ENCODE measurements at places on chromosomes 11 and 22.
A peak's percentile ranks its signal among the peaks of the same experiment; 100 is the strongest.

DNA sequence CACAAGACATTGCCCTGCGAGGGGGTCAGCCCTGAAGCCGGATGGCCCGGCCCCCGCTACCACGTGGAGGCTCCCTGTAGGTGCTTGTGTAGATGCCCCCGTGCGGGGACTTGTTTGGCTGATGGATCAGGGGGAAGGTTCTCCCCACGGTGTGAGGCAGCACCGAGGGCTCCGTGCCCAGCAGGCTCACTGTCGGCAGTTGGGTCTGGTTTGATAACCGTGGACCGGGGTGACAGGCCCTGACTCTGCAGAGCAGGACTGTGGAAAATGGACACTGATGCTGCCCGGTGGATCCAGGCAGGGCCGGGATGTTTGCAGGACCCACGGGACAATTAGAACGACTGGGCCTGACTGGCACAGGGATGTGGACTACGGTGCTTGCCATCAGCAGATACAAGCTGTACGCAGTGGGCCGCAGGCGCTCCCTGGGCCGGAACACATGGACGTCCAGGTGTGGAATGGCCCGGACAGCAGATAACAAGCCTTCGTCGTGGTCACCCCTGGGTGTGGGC is 19.0 kb downstream of the KCNQ1 start:
- DNase-seq: no peak

DNA sequence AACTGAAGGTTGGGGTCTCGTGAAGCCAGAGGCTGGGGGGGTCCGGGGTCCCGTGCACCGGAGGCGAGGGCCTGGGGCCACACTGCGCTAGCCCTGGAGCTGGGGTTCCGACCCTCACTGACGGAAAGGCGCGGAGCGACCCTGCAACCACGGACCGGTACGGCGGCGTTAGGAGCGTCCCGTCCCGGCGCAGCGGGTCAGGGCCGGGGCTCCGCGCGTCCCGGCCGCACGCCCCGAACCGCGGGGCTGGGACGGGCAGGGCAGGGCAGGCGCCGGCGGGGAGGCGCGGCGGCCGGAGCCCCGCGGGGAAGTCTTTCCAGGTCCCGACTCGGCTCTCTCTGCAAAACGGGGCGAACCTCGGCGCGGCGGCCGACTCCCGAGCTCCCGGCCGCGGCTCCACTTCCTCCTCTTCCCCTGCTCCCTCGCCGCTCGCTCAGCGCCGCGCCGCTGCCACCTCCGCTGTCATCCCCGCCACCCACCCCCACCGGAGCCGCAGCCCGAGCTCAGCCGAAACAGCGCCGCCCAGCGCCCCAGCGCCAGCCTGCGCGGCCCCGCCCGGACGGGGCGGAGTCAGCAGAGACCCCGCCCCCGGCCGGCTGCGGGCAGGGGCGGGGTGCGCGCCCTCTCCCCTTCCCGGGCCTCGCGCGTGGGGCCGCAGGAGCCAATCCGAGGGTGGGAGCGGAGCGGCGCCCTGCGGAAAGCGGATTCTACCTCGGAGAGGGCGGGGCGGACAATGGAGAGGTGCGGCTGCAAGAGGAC is at the start of gene GDPD5:
Gene GDPD5, minus strand, starts transcription at position 509 of the 759 bp plus-strand sequence. CDS start 48,206 bp downstream, outside the sequence.
- peak; percentile 89 for DNase-seq

DNA sequence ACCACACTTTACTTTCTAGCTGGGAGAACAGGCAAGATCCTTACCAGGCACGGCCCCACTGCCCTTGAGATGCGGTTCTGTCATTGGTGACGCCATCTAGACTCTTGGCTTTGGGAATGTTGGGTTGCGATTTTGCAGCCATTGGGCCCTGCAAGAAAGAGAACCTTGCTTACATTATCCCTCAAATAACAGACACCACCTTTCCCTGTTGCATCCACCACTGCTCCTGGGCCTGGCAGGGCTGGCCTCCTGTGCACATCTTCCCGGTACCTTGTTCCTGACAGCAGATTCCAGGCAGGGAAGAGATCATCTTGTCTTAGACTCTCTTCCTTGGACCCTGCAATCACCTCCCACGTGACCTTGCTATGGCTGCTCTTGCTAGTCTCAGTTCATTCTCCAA is 3.4 kb downstream of the DHCR7 start:
- DNase-seq: no peak

DNA sequence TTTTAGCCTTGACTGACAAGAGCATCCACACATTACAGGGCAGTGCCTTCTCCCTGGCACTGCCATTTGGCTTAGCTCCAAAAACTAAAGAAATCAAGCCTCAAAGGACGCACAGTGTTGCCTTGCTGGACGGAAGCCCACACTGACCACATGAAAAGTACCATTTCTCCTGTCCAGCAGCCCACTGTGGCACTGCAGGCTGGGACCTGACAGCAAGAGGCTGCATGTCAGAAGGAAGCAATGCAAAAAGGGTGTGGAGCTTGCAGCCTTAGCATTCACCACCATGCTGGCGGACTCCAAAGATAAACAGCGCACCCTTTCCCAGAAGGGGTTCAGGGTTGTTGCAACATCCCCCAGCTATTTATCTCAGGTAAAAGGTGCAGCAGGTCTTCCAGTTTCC is 109.3 kb upstream of the BMAL1 start:
- no peak for DNase-seq

DNA sequence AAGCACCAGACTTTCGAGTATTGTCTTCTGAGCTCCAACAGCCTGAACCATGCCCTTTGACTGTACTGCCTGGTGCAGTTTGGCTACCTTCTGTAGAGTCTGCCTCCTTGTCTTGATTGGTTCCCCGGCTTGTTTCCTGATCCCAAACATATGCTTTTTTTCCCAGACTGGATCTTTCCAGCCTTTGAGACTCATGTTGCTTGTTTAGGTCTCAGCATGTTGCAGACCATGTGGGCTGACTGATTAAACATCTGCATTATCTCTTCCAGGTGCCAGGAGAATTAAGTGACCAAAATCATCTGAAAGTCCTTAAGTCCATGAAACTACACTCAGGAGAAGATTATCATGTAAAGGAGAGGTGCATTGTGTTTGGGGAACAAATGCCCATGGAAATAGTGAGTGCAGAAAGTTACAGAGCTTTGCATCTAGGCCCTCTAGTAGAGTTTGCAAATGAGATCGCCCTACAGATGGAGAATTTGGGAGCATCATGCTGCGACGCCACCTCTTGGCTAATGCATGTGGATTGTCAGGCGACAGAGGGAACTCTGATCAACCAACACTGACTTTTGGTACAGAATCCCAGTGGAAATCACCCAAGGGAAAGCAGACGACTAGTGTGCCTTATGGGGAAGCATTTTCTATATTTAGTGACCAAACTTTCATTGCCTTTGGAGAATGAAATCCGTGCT is 188.8 kb downstream of the BLID start:
- DNase-seq: no peak

- DNase-seq: no peak
Measured at GRCh38 chr11:117816151-117816741, 8.3 kb downstream of the FXYD2 start.

DNA sequence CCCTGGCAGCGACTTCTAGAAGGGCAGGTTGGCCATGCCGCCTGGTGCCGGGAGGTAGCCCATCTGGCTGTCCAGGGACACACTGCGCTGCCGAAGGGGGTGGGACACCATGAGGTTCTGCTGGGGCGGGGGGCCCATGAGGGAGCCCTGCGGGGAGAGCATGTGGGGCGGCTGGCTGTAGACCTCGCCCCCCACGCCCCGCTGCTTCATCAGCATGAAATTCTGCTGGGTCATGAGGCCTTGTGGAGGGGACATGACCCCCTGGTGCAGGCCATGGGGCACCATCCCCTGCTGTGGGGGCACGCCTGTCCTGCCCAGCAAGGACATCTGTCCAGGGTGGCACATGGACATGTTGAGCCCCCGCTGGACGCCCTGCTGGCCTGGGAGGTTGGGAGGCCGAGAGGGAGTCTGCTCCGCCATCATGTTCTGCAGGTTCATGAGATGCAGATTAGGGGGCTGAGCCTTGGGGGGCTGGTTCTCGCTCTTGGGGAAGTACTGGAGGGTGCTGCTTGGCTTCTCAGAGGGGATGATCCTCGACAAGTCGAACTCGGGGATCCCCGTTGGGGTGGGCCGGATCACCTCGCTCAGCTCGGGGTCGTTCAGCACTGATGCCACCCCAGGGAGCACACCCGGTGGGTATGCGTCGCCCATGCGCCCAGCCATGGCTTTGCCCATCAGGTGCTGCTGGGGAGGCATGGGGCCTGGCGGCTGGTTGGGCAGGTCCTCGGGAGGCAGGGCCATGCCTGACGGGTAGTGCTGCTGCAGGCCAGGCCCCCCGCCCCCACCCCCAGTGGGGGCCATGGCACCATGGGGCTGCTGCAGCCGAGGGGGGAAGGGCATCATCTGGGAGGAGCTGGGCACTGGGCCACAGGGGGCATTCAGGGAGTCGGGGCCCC is 15.0 kb downstream of the CXCR5 start:
- no peak for DNase-seq

GRCh38 chr11:35177370-35177769 is 38.4 kb downstream of the CD44 start:
- no peak for DNase-seq

DNA sequence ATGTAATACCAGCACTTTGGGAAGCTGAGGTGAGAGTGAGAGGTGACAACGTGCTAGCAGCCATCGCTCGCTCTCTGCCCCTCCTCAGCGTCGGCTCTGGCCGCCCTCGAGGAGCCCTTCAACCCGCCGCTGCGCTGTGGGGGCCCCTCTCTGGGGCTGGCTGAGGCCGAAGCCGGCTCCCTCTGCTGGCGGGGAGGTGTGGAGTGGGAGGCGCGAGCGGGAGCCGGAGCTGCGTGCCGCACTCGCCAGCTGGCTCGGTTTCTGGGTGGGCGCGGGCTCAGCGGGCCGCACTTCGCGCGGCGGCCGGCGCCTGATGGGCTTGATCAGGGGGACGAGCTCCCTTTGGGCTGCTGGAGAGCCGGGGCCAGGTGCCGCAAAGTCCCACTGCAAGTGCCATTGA is 98.9 kb upstream of the UBASH3B start:
- peak; percentile 78 for DNase-seq

DNA sequence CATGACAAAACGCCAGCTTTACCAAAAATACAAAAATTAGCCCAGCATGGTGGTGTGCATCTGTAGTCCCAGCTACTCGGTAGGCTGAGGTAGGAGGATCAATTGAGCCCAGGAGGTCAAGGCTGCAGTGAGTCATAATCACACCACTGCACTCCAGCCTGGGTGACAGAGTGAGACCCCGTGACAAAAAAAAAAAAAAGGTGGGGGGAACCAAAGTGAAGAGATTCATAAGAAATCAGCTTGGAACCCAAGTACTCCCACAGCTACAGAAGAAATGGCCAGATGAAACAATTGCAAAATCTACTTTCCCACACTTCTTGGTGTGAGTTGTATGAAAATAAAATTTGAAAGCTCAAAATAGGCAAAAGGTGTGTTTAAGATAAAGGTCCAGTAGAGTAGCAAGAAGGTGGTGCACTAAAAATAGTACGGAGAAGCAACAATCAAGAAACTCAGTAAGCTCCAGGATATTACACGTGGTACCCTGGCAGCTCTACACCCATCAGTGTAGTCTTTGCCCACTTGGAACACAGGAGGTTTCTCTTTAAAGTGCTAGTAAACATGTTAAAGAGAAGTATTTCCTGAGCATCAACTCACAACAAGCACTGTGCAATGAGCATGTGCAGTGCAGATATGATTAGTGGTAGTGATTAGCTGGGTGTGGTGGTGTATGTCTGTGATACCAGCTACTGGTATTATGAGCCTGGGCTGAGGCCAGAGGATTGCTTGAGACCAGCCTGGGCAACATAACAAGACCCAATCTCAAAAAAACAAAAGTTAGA is 5.3 kb downstream of the HARBI1 start:
- no peak for DNase-seq

- no peak for DNase-seq
Measured at GRCh38 chr11:77668760-77669159, 31.2 kb upstream of the CLNS1A start.

- no peak for DNase-seq
Measured at GRCh38 chr22:50665738-50666137, 6.9 kb upstream of the SHANK3 start.

DNA sequence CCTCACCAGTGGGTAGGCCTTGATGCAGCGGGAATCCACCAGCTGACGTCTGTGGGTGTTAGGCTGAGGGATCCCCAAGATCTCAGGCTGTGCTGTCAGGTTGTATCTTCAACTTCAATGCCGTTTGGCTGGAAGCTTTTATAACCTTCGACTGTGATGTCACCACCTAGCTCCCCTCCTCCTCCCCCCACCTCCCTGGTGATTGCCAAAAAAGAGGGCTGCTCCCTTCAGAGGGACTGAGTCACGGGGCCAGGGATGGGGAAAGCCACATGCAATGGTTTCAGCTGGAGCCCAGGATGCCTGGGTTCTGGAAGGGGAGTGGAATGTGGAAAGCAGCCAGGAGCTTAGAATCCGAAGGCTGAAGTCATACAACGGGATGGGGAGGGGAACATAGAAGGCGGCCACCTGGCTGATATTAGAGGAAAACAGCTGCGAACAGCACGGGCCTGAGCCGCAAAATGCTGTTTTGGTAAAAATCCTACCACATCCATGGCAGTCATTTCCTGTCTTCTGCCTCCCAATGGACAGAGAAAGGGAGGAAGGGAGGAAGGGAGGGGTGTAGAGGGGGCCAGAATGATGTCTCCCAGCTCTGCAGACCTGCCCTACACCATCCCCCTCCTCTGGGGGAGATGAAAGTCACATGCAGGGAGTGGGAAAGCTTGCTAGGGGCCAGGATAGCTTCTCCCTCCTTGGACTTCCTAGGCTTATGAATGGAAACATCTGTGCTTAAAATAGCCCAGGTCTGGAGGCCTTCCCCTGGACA is at the start of gene LRRN4CL:
Gene LRRN4CL, minus strand, starts transcription at position 110 of the 763 bp plus-strand sequence. CDS start 1,022 bp downstream, outside the sequence.
- DNase-seq: peak; percentile 87

DNA sequence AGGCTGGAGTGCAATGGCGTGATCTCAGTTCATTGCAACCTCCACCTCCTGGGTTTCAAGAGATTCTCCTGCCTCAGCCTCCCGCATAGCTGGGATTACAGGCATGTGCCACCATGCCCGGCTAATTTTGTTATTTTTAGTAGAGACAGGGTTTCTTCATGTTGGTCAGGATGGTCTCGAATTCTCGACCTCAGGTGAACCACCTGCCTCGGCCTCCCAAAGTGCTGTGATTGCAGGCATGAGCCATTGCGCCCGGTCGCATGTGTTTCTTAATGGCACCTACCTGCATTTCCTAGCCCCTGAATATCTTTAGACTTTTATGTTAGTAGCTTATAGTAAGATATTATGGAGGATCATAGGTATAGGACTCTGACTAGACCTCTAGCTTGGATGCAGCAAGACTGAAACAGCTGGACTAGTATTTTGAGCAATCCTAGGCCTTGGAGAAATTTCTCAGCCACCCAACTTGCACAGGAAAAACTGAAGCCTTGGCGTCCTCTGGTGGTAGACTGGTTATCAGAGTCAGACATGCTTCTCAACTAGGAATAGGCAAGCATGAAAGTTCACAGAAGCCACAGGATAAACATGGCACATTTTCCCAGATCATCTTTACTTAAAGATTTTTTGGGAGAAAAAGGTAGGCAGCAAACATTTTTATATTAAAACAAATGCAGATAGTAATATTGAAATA is 22.7 kb upstream of the C1QTNF4 start:
- peak; percentile 70 for DNase-seq

GRCh38 chr11:44300844-44301563 is 8.9 kb downstream of the ALX4 start:
- no peak for DNase-seq

GRCh38 chr22:24730864-24731263 is 43.7 kb downstream of the PIWIL3 start:
- DNase-seq: no peak

- no peak for DNase-seq
Measured at GRCh38 chr22:39498368-39498767, 3.7 kb upstream of the MIEF1 start.
